ENCODE measurements at places on chromosomes 7 and 10. TPM values are rescaled to one million over a fixed set of nuclear protein-coding genes. Genes with fewer than 3 reads are reported as not detected.

PRKCQ gene
- 16.5 TPM for polyA plus RNA-seq

PRLHR gene
- polyA plus RNA-seq, result not detected

GRCh38 chr10:2970190-2970823 lies 97.0 kb upstream of the PFKP start:
- DNase-seq, result no peak

DNA sequence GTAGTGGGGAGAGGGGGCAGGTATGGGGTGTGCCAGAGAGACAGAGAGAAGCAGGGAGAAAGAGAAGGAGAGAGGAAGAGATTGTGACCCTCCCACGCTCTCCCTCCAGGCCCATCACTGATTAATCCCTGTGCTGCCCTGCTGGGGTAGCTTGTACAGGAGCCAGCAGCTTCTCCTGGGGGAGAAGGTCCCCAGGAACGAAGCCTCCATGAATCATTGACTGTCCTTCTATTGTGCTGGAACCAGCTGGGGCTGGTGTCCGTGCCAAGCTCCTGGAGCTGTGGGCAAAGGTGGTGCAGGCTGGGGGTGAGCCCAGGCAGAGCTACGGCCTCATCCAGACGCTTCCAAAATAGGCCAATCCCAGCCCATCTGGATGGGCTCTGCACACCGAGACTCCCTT lies 20.9 kb downstream of the AQP1 start:
- no peak for DNase-seq
